ENCODE measurements at places on chromosomes 13 and 19.
A peak's percentile ranks its signal among the peaks of the same experiment; 100 is the strongest.

DNA sequence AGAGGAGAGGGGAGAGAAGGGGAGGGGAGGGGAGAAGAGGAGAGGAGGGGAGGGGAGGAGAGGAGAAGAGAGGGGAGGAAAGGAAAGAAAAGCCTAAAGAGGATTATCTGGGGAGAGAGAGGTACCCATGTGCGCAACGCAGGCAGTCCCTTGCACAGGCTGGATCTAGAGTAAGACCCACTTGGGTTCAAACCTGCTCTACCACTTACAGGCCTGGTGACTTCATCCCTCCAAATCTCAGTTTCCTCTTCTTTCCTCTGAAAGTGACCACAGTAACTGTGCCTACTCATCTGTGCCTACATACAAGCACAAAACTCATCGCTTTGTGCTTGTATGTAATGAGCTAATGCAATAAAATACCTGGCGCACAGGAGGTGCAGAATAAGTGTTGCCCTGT lies 732 bp upstream of the MAP1S start:
- DNase-seq: no peak

DNA sequence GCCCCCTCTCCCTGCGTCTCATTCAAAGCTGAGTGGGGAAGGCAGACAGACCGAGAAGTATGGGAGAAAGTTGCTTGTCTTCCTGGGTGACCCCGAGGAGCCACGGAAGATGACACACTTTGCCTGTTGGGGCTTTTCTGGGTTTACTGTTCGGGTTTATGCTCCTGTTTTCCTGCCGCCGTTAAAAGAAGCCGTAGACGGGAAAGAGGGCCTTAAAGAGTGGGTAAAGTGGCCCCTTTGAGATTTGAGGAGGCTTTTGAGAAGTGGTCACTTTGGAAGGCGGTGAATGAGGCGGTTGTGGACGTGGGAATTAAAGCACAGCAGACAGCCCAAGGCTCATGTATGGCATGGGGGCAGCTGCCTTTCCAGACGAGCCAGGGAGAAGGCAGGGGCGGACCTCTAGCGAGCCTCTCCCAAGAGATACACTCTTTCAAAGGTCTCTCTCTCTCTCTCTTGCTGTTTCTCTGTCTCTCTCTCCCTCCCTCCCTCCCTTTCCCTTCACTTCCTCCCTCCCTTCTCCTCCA lies 493 bp upstream of the LHFPL6 start:
- peak; percentile 60 for DNase-seq

- DNase-seq: no peak
Observed at GRCh38 chr13:101955764-101956163, 446.1 kb downstream of the FGF14 start.

DNA sequence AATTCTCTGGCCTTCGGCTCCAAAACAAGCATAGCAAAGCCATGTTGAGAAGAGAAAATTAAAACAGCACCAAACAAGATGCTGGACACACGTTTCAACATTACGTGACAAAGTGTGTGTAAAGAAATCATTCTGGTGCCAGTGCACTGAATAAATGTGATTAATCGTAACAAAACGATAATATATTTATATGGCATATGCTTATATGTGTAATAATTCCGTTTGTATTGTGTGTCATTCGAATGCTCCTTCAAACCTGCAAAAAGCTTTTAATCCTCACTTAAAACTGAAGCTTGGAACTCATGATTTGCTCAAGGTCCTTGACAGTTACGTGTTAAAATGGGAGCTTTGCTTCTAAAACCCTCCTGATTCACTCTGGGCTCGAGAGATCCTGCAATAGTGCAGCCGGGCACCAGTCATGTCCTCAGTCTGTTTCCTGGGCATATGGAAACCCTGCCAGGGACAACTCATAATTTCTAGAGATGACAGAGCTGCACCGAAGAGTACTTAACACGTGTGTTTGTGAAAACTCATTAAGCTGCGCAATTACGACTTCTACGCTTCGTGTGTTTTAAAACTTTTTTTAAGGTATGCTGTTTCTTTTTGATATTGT lies 731 bp upstream of the AKAP8L start:
- DNase-seq: peak; percentile 5

DNA sequence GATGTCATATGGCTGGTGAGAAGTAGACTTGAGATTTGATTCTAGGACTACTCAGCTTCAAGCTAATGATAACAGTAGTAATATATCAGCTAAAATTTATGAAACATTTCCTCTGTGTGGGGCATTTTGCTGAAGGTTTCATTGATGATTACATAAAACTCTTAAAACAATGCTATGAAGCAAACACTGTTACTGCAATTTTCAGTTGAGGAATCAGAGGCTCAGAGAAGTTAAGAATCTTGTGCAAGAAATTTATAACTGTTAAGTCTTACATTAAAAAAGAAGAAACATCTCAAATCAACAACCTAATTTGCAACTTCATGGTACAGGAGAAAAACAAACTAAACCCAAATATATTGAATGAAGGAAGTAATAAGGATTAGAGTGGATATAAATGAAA lies 10.3 kb downstream of the CEACAM8 start:
- no peak for DNase-seq

- DNase-seq: no peak
Observed at GRCh38 chr19:5352229-5352763, 11.7 kb upstream of the PTPRS start.

DNA sequence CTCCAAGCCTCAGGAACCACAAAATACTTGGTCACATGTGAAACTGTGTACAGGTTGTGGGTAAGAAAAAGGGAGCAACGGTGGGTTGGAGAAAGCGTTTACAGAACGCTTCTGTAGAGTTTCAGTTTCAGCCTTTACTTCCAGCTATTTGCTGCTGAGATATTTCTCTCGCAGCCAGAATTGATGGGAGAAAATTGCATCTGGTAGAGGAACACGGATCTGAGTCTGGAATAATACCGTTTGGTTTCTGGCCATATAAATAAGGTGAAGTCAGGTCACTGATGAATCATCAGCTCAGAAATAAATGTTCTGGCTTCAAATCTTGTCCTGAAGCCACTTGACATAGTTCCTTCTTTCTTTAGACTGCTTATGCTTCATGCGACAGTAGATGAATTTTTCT lies 20.3 kb upstream of the RFC3 start:
- DNase-seq: no peak

DNA sequence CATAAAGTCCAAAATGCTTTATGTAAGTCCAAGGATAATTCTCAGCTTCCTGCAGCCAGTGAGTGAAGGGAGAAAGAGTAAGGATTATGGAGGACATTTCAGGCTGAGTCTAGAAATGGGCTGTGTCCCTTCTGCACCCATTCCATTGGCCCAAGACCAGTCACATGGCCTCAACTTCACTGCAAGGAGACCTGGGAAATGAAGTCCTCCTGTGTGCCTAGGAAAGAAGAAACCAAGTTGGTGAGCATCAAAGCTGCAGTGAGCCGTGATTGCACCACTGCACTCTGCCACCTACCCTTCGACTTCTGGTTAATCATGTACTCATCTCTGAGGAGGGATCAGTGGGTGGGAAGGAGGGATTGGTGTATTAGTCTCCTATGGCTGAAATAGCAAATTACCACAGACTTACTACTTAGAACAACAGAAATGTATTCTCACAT lies 3.6 kb upstream of the CD37 start:
- DNase-seq: no peak

GRCh38 chr13:28655561-28655960 lies 3.4 kb upstream of the POMP start:
- no peak for DNase-seq

DNA sequence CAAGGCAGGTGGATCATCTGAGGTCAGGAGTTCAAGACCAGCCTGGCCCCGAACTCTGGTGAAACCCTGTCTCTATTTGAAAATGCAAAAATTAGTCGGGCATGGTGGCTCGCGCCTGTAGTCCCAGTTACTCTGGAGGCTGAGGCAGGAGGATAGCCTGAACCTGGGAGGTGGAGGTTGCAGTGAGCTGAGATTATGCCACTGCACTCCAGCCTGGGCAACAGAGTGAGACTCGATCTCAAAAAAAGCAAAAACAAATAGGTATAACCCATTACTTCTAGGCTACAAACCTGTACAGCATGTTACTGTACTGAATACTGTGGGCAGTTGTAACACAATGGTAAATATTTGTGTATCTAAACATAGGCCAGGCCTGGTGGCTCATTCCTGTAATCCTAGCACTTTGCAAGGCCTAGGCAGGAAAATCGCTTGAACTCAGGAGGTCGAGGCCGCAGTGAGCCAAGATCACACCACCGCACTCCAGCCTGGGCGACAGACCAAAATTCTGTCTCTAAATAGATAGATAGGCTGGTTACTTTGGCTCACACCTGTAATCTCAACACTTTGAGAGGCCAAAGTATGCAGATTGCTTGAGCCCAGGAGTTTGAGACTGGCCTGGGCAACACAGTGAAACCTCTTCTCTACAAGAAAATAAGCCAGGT lies 63.5 kb downstream of the MYO9B start:
- DNase-seq: no peak

- no peak for DNase-seq
Observed at GRCh38 chr13:103810026-103810425, 743.8 kb upstream of the SLC10A2 start.

- peak; percentile 19 for DNase-seq
Observed at GRCh38 chr19:29040951-29041350, 172.0 kb downstream of the UQCRFS1 start.

GRCh38 chr19:48391100-48392005 lies at the start of gene KDELR1:
TSS of gene KDELR1 (minus strand) at chr19:48391551. CDS start at chr19:48391358, 193 bp downstream.
- peak; percentile 71 for DNase-seq

GRCh38 chr19:45927565-45928261 lies 13.1 kb upstream of the NANOS2 start:
- peak; percentile 98 for DNase-seq

DNA sequence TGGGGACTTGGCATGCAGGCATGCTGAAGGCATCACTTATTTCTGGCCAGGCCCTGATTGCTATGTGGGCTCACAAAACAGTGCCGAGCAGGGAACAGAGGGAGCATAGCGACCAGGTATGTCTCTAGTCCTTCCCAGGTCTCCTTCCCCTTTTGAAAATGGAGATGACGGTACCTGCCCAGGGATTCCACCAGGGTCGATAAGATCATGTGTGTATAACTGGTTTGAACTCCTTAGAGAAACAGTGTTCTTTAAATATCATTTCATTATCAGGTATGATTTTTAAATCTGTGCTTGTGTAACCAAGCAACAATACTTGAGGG lies 280.6 kb downstream of the FOXO1 start:
- no peak for DNase-seq

DNA sequence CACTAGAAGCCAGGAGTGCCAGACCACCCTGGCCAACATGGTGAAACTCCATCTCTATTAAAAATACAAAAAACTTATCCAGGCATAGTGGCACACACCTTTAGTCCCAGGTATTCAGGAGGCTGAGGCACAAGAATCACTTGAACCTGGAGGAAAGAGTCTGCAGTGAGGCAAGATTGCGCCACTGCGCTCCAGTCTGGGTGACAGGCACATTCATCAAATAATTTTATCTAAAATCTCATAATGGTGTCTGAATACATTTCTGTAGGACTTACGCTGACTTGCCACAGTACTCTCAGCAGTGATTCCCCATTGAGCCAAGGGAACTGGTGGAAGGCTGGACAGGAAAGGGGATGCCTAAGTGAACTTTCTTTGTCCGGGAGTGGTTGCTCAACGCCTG lies 4.3 kb upstream of the ZNF28 start:
- DNase-seq: no peak

DNA sequence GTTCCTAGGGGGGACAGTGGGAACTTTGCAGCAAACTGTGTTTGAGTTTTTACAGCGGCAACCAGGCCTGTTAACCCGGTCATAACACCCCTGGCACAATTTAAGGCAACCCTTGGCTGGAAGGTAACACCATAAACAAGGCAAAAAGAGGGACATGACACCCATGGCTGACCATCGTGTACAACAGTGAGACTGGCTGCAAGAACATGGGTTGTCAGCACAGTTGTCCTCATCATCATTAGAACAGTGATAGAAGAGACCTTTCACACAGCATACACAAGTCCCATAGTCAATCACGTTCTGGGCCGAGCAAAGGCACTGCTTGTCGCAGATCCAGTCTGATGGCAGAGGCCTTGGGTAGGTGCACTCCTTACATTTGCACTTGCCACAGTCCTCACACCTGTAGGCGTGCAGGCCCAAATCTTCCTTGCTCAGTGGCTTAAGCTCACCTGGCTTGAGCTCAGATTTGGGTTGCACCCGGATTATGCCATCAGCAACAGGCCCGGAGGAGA lies 4.1 kb downstream of the SPRY2 start:
- DNase-seq: no peak

- no peak for DNase-seq
Observed at GRCh38 chr19:1893791-1894190, 8.5 kb upstream of the ABHD17A start.

GRCh38 chr13:91955546-91956355 lies 557.3 kb downstream of the GPC5 start:
- DNase-seq: no peak

GRCh38 chr13:52029569-52029968 lies 5.1 kb downstream of the UTP14C start:
- DNase-seq: no peak

GRCh38 chr13:27257648-27258253 lies 6.4 kb downstream of the RPL21 start:
- no peak for DNase-seq

DNA sequence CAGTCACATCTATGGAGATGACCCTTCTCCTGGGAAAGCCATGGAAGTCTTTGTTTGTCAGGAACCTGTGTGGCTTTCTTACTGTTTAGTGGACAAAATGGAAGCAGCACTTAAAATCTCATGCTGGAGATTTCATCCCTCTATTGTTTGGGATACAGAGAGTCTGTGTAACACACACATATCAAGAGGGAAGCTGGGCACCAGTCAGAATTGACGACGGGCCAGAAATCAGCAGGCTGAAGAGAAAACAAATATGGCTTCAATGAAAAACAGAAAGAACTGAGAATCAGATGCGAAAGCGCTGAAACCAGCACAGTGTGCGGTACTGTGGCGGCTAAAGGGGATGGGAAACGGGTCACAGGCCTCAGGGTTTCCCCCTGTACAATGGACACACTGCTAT lies 72.2 kb upstream of the WASF3 start:
- DNase-seq: no peak

DNA sequence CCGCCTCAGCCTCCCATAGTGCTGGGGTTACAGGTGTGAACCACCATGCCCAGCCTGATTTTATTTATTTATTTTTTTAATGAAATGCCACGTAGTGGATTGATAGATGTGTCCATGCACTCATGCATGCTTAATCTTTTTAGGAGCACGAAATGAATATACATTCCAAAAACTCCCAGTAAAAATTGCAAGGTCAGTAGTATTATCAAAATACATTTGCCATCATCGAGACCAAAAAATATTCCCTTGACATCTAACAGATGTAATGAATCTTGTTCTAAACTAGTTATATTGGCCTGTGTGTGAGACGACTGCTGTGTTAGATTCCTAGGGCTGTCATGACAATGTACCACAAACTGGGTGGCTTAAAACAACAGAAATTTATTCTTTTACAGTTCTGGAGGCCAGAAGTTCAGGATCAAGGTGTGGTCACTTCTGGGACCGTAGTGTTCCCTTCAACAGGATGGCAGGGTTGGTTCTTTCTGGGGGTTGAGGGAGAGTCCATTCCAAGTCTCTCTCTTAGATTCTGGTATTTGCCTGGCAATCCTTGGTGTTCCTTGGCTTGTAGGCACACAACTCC lies 56.1 kb upstream of the UBL3 start:
- DNase-seq: no peak

- DNase-seq: no peak
Observed at GRCh38 chr13:67619351-67619994, 389.3 kb upstream of the PCDH9 start.

Measured in NCI-H146 (cell line).